K562 (cell line): ENCODE measurements at places on chromosomes 2 and 18. TPM values are rescaled to one million over a fixed set of nuclear protein-coding genes. Genes with fewer than 3 reads are reported as not detected.

Gene RBM43
- total RNA-seq: 4.7 and 5.1 TPM in 2 replicates

GRCh38 chr18:37450434-37451132 lies 115.0 kb downstream of the CELF4 start:
- DNase-seq: no peak
- no peaks in the 10 kb centered on the region for H3K4me1 ChIP-seq
- H3K27ac ChIP-seq: no peak overlapping the region

Gene MATN3
- total RNA-seq: not detected in 2 replicates

GRCh38 chr2:84942964-84943421 lies 28.0 kb upstream of the KCMF1 start:
- peaks cover 5% of the 10 kb centered on the region; the same call in 1 of the 2 replicates for H3K4me1 ChIP-seq
- H3K36me3 ChIP-seq: no peaks in the 10 kb centered on the region
- H3K27ac ChIP-seq: no peak overlapping the region
- DNase-seq: no peak
- H3K27me3 ChIP-seq: no peaks in the 10 kb centered on the region; the same call in 1 of the 2 replicates

DNA sequence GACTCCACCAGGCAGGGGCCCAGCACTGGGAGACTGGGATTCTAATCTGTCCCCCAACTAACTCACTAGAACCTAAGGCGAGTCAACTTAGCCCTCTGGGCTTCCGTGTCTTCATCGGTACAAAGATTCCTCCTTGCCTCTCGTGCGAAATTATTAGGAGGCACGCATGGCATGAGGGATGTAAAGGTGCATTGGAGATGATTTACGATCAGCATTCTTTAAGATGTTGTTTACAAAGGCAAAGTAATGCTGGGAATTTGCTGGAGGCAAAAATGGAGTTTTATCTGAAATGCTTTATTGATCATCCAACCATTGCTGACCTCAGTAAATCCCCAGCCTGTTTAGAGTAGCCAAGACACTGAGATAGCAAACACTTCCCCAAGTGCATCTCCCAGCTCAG lies 171.8 kb upstream of the KLHL29 start:
- DNase-seq: no peak
- H3K27me3 ChIP-seq: no peaks in the 10 kb centered on the region
- H3K27ac ChIP-seq: no peak overlapping the region
- H3K4me1 ChIP-seq: no peaks in the 10 kb centered on the region
- no peak overlapping the region for H3K4me3 ChIP-seq

Gene SLC8A1
- 0.04 TPM in 1 of 2 replicates, not detected in the other for total RNA-seq

- H3K4me3 ChIP-seq: no peak overlapping the region
- H3K4me1 ChIP-seq: peaks cover 55% of the 10 kb centered on the region
- no peaks in the 10 kb centered on the region for H3K27me3 ChIP-seq
- no peak overlapping the region for H3K27ac ChIP-seq
- no peak for DNase-seq
- no peaks in the 10 kb centered on the region for H3K36me3 ChIP-seq
These were observed 110.0 kb downstream of the HDAC4 start for GRCh38 chr2:239290618-239291474.

Gene NXPH2
- total RNA-seq: not detected in 2 replicates

- no peaks in the 10 kb centered on the region for H3K27me3 ChIP-seq
- H3K4me1 ChIP-seq: peaks cover 6% of the 10 kb centered on the region; the same call in 2 of the 3 replicates
- H3K4me3 ChIP-seq: no peak overlapping the region
- no peak for DNase-seq
- no peak overlapping the region for H3K27ac ChIP-seq
- no peaks in the 10 kb centered on the region for H3K36me3 ChIP-seq
These were observed 25.8 kb downstream of the CIDEA start for GRCh38 chr18:12279781-12280531.
